ENCODE measurements at places on chromosomes 3 and 15.
A peak's percentile ranks its signal among the peaks of the same experiment; 100 is the strongest.

DNA sequence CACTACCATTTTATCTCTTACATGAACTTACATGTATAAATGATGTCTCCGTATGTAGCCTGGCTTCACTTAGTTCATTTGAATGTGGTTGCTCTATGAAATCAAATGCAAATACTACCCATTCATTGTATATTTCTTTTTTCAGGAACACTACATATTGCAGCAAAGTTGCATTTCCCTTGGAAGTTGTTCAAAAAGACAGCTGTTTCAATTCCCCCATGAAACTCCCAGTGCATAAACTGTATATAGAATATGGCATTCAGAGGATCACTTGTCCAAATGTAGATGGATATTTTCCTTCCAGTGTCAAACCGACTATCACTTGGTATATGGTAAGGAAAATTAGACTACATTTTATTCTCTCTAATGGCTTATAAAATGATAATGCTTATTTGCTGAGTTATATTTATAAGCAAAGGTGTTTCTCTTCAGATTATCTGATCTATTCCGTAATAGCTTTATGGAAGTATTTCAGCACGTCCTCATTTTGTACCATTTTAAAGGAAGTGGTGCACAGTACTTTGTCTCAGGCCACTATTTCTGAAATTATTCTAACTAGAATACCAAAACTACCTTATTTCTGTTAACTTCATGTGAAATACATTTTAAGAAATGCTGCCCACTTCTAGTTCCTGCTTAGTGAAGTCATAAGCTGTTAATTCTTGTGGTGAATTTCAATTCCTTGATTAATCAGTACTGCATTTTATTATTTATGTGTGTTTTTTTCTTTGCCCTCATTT is 95.1 kb downstream of the IL1RAP start:
- H3K4me3 ChIP-seq: no peak overlapping the region
- H3K27me3 ChIP-seq: no peaks in the 10 kb centered on the region
- 0 out of 2 replicates have a peak, but pooled peaks cover 3% of the 10 kb centered on the region for H3K4me1 ChIP-seq
- no peaks in the 10 kb centered on the region for H3K36me3 ChIP-seq
- no peak for DNase-seq

DNA sequence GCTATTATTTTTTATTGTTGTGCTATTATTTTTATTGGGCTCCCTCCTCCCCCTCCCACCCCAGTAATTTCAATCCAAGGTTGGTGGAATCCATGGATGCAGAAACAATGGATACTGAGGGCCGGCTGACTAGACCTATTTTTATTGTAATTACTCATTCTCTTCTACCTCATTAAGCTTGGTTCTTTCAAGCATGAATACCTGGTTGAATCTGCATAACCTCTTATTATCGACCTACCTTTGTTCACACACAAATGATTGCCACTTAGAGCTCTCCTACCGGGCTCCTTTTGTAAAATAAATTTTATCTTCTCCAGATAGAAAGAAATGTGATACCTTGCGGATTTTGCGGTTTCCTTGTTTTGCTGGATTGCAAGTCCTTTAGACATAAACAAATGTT is 31.6 kb downstream of the BTD start:
- H3K36me3 ChIP-seq: no peaks in the 10 kb centered on the region
- peak overlapping the region; percentile 25 for H3K4me3 ChIP-seq
- peak; percentile 37 for DNase-seq
- peaks cover 60% of the 10 kb centered on the region for H3K4me1 ChIP-seq
- no peaks in the 10 kb centered on the region for H3K27me3 ChIP-seq
- peak overlapping the region; percentile 64 for H3K27ac ChIP-seq

GRCh38 chr3:187265461-187265955 is 26.0 kb downstream of the MASP1 start:
- no peak for DNase-seq
- no peaks in the 10 kb centered on the region for H3K27me3 ChIP-seq
- H3K27ac ChIP-seq: no peak overlapping the region
- H3K4me3 ChIP-seq: no peak overlapping the region
- peaks cover 6% of the 10 kb centered on the region for H3K36me3 ChIP-seq
- peaks cover 6% of the 10 kb centered on the region for H3K4me1 ChIP-seq

DNA sequence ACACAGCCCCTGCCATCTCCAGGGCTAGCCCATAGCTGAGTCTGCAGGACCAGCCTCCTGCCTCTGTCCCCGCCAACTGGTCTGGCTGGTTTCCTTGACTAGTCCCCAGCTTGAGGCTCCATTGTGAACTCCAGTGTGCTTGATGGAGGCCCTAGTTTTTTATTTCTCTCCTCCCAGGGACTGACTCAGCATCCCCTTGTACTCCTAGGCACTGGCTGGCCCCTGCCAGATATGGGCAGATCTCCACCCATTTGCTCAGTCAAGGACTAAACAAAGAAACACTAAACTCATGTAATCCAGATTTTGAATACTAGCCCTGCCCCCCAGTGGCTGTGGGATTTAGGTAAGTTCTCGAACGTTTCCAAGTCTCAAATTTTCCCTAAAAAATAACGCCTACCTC is 415.4 kb upstream of the RORA start:
- H3K4me1 ChIP-seq: peaks cover 21% of the 10 kb centered on the region
- H3K27me3 ChIP-seq: peaks cover 7% of the 10 kb centered on the region
- no peak overlapping the region for H3K27ac ChIP-seq
- no peaks in the 10 kb centered on the region for H3K36me3 ChIP-seq

DNA sequence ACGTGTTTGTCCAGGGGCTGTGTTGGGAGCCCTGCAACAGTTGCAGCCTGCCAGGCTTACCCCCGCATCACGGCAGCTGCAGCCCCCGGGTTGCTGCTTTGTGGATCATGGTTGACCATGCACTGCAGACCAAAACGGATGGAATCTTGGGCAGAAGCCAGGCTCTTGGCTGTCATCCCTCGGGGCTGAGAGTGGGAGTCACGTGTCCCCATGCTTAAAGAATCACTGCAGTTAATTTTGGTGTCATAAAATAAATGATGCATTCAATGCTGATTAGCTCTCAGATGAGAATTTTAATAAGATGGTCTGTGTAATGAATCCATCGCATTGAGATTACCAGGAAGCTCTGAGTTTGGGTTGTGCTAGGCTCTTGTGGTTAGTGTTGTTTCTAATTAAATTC is 115.6 kb downstream of the CHDH start:
- H3K36me3 ChIP-seq: no peaks in the 10 kb centered on the region
- no peaks in the 10 kb centered on the region for H3K4me1 ChIP-seq
- DNase-seq: no peak
- no peak overlapping the region for H3K4me3 ChIP-seq
- no peaks in the 10 kb centered on the region for H3K27me3 ChIP-seq
- H3K27ac ChIP-seq: no peak overlapping the region

- no peak for DNase-seq
- no peak overlapping the region for H3K4me3 ChIP-seq
- H3K36me3 ChIP-seq: peaks cover 8% of the 10 kb centered on the region
- H3K4me1 ChIP-seq: no peaks in the 10 kb centered on the region
Observed at GRCh38 chr3:140085001-140085400, 150.0 kb downstream of the CLSTN2 start.

DNA sequence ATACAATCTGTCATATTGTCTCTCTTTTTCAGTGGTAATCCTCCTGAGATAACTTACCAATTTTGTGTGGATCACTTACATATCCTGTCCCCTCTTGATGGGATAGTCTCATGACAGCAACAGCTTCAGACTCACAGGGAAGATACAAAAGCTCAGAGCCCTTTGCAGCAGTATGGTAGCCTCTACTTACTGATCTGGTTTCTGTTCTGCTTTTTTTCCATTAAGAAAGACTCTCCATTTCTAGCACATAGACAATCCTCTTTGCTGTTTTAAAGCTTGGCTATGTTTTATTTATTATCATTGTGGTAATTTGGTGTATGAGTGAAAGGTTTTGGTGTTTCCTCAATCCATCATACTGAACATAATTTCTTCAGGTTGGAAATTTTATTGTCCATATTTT is 25.4 kb upstream of the SOX14 start:
- no peak for DNase-seq
- peaks cover 3% of the 10 kb centered on the region for H3K4me1 ChIP-seq
- H3K4me3 ChIP-seq: no peak overlapping the region
- H3K27ac ChIP-seq: no peak overlapping the region

DNA sequence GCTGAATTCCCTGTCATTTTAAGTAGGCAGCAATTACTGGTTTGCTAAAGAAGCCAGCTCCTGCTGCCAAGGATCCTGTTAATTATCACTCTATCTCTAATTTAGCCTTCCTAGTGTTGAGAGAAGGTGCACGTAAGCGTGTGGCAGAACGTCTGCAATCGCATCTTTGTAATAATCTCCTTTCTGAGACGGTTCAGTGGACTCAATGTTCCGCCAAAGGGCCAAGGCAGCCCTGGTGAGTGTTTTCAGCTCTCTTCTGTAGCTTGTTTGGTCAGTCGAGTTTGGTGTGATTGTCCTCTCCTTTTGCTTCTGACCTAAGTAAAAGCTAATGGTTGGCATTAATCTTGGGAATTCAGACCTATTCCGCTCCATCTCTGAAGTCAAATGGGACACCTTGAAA is 24.2 kb downstream of the MITF start:
- no peaks in the 10 kb centered on the region for H3K36me3 ChIP-seq
- DNase-seq: no peak
- H3K27ac ChIP-seq: no peak overlapping the region
- H3K4me1 ChIP-seq: no peaks in the 10 kb centered on the region

GRCh38 chr3:169827712-169828111 is 15.0 kb upstream of the LRRC34 start:
- no peaks in the 10 kb centered on the region for H3K27me3 ChIP-seq
- H3K36me3 ChIP-seq: no peaks in the 10 kb centered on the region
- H3K4me1 ChIP-seq: no peaks in the 10 kb centered on the region
- no peak overlapping the region for H3K4me3 ChIP-seq
- DNase-seq: no peak

DNA sequence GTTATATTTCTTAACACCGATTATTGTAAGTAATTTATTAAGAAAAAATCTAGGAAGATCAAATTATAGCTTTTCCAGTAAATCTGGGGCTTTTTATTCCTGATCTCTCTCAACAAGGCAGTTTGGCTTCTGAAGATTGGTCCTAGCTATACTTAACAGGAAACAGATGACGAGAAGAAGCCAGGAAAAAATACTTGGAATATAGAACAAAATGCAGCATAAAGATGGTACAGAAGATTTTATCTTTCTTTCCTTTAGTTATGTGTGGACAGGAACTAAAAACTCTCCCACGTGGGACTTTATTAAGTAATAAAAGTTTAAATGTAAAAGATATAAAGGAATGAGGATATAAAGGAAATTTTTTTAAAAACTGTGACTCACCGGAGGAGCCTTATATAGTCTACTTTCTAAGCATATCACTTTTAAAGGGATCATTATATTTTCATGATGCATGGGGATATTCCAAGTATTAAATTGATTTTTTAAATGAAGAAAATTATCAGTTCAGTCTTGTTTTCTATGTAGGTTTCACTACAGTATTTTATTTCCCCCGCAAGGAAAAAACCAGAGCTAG is 8.2 kb downstream of the B3GNT5 start:
- H3K27ac ChIP-seq: no peak overlapping the region
- H3K4me3 ChIP-seq: no peak overlapping the region
- no peak for DNase-seq
- no peaks in the 10 kb centered on the region for H3K27me3 ChIP-seq

DNA sequence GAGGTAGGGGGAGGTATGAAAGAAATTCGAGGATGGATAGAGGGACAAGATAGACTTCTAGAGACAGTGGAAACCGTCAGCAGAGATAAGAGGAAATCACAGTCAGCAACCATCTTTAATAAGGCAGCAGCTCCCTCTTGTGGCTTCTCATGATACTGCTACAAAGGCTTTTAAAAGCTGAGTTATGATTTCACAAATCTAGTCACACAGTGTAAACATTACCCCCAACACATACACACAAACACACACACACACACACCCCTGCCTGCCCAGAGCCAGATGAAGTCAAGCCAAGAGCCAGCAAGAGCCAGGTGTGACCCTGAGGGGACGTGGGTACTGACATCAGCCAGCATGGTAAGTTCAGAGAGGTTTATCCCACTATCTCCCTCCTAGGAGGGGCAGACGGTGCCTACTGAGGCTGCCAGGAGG is 18.9 kb upstream of the TGM5 start:
- H3K27me3 ChIP-seq: no peaks in the 10 kb centered on the region
- H3K36me3 ChIP-seq: no peaks in the 10 kb centered on the region
- no peak overlapping the region for H3K4me3 ChIP-seq
- no peaks in the 10 kb centered on the region for H3K4me1 ChIP-seq
- H3K27ac ChIP-seq: no peak overlapping the region

GRCh38 chr3:23479026-23479425 is 275.9 kb downstream of the UBE2E2 start:
- no peak overlapping the region for H3K27ac ChIP-seq
- H3K27me3 ChIP-seq: no peaks in the 10 kb centered on the region
- H3K36me3 ChIP-seq: no peaks in the 10 kb centered on the region

GRCh38 chr3:164155400-164155799 is 922.9 kb downstream of the SI start:
- no peak overlapping the region for H3K4me3 ChIP-seq
- H3K27ac ChIP-seq: no peak overlapping the region
- H3K4me1 ChIP-seq: no peaks in the 10 kb centered on the region
- no peaks in the 10 kb centered on the region for H3K36me3 ChIP-seq
- DNase-seq: no peak
- H3K27me3 ChIP-seq: no peaks in the 10 kb centered on the region

DNA sequence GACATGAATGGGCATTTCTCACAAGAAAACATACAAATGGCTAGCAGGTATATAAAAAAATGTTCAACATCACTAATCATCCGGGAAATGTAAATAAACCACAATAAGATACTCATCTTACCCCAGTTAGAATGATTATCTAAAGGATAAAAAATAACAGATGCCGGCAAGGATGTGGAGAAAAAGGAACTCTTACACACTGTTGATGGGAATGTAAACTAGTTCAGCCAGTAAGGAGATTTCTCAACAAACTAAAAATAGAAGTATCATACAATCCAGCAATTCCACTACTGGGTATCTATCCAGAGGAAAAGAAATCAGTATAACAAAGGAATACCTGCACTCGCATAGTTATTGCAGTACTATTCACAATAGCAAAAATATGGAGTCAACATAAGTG is 124.2 kb downstream of the SATB1 start:
- H3K36me3 ChIP-seq: no peaks in the 10 kb centered on the region
- no peaks in the 10 kb centered on the region for H3K27me3 ChIP-seq
- H3K4me3 ChIP-seq: no peak overlapping the region
- no peak overlapping the region for H3K27ac ChIP-seq

- H3K27me3 ChIP-seq: no peaks in the 10 kb centered on the region
- H3K4me3 ChIP-seq: no peak overlapping the region
- H3K36me3 ChIP-seq: no peaks in the 10 kb centered on the region
- H3K4me1 ChIP-seq: no peaks in the 10 kb centered on the region
- no peak overlapping the region for H3K27ac ChIP-seq
Observed at GRCh38 chr3:58746758-58747157, 80.2 kb upstream of the FAM3D start.

DNA sequence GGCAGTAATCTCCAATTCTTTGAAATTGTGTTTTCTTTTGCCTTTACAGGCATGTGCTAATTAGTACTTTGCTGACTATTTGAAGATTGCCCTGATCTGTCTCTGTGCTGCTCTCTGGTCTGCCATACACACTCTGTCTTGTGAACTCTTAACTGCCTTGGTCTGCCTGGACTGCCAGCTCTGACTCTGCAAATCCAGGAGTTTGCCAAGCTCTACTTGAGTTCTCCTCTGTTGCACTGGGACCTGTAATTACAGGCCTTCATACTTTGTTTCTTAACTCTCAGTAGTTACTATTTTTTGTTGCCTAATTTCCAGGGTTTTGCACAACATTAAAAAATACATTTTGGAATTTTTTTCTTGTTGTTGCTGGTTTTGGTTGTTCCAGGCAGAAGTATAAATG is 155.0 kb downstream of the RSRC1 start:
- H3K36me3 ChIP-seq: no peaks in the 10 kb centered on the region
- H3K4me1 ChIP-seq: no peaks in the 10 kb centered on the region
- DNase-seq: no peak
- no peak overlapping the region for H3K4me3 ChIP-seq
- no peaks in the 10 kb centered on the region for H3K27me3 ChIP-seq
